Stimulated activated CD4-positive, alpha-beta T cell treated with anti-CD3 and anti-CD28 coated beads, Interleukin-1b, Interleukin-23, amount 100 ng/mL, for 4 hours (primary cell): ENCODE measurements at places on chromosomes 1 and 21.

DNA sequence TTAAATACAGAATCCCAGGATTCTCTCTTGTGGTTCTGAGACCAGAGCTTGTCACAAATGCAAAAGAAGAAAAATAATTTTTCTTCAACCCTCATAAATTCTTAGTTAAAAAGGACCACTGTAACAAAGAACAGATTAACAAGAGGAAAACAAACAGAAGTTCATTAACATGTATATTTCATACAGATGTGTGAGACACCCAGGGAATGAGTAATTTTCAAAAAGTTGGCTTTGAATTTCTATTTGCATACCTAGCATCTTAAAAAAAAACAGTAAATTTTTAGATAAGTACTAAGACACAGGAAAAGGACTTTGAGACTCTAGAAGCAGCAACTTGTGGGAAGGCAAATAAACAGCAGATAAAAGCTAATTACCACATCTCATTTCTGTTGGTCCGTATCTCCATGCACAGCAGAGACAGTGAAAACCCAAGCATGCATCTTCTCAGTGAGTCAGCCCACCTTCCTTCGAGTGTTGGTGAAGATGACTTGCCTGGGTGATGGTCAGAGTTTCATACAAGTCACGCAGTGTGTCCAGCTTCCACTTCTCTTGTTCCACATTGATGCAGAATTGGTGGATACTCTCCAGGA is 399.9 kb upstream of the ADAMTS5 start:
- no peak for DNase-seq

- DNase-seq = no peak
Observed at GRCh38 chr1:21955058-21955457, 17.9 kb upstream of the HSPG2 start.

- no peak for DNase-seq
Observed at GRCh38 chr1:117541003-117541402, 64.8 kb upstream of the TENT5C start.

- DNase-seq = no peak
Observed at GRCh38 chr1:2299131-2299627, 71.1 kb downstream of the SKI start.

DNA sequence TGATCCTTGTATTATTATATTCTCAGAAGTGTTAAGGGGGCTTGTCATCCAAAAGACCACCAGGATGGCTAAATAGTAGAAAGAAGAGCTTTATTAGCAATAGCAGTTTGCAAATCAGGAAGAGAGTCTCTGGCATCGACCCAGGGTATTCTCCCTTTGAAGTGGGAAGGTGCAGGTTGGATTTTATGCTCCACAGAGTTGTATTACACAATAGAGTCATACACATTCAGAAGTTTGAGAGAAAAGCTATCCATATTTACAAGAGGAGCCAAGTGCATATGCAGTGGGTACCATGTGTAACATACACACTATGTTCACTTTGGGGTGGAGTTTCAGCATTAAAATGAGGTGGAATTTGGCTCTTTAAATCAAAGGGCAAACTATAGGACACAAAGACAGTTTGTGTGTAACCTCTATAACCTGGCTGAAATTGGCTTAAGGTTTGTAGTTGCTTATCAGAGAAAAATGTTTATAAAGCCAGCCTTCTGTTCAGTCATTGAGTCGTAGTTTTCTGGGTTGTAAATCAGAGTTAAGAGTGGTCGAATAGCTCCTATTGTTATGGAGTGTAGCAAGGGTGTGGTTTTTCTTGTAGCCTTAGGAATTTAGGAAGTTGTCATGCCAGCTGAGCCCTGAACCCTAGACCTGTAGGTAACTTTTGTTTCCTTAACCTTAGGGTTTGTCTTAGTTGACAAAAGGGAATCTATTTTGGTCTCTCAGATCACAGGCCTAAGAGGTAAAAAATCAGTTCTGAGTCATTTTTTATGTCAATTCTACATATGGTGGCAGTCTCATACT is 125.3 kb downstream of the DNM3 start:
- DNase-seq = no peak

DNA sequence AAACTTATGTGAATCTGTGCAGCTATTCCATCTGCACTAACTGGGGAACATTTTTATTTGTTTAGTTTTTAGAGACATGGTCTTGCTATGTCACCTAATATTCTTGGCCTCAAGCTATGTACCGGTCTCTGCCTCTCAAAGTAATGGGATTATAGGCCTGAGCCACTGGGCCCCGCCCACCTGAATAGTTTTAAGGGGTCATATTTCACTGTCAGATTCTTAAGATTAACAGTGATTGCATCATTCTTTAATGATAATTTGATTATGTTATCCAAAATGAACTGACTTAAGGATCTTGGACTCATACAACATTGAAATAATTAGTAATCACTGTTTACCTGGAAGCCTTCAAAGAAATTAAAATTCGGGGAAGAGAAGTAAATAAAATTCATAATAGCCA is 12.6 kb upstream of the KLF18 start:
- no peak for DNase-seq

GRCh38 chr1:34167389-34167788 is 2.4 kb upstream of the CSMD2 start:
- DNase-seq = no peak

DNA sequence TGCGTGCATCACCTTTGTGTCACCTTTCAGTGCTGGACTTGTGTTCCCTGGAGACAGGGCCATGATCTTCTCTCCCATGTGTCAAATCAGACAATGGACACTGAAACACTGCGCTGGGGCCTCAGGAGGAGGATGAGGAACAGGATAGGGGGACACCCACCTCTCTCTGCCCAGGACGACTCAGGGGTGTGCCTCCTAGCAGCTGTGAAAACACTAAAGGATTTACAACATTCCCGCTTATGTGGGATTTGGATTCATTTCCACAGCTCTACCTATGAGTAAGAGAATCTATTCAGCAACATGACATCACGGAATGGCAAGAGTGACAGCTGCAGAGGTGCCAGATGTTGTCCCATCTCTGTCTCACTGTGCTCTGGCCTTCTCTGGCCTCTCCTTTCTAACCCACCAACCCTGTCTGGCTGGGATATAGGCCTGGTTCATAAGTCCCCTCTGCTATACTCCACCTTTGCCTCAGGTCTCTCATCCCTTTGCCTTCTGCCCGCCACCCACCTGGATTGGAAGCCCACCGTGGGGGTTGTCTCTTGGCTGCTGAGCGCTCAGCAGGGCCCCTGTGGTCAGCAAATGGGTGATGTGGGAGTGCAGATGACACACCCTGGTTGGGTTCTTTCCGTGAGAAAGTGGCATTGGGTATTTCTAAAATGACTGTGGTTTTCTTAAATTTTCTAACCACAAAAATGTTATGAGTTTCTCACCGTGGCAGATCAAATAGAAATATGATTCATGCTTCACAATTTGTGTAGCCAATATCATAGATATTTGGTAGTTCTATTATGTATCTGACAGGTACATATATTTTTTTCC is 47.1 kb upstream of the TLR5 start:
- peak; percentile 32 for DNase-seq

DNA sequence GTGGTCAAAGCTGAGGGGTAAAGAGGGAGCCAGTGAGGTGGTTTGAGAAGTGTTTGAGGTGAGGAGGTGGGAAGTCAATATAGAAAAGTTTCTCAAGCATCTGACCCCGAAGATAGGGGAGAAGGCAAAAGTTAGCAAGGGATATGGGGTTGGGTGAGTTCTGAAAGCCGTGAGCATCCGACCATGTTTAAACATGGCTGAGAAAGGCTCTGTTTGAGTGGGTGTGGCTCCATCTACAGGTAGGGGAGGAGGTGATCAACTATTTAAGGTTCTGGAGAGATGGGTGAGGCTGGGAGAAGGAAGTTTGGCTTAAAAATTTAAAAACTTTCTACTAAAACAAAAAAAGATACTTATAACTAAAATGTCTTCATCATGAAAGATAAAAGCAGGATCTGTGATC is 273.8 kb downstream of the KCNJ6 start:
- peak; percentile 7 for DNase-seq

- no peak for DNase-seq
Observed at GRCh38 chr1:167373398-167373797, 144.9 kb downstream of the CD247 start.

DNA sequence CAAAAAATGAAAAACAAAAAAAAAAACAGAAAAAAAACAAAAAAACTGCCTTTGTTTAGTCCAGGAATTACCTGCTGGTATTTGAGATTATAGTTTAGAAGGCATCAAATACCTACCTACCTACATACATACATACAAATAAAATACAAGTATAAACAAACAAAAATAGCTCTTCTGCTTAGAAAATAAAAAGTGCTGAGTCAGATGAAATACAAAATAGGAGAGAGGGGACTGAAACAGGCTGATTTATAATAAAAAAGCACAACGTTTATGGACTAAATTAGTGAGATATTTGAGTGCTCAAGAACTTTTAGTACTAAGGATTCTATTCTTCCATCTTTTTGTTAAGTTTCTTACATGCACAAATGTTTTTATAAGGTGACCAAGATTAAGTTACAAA is 980.8 kb downstream of the PLA2G4A start:
- DNase-seq = no peak

- DNase-seq = no peak
Observed at GRCh38 chr1:145991735-145992412, 4.5 kb downstream of the TXNIP start.

GRCh38 chr1:246318622-246319021 is 188.5 kb downstream of the SMYD3 start:
- DNase-seq = no peak

GRCh38 chr1:59446257-59446901 is 149.5 kb downstream of the FGGY start:
- DNase-seq = no peak

GRCh38 chr1:167797015-167797414 is 75.2 kb downstream of the MPZL1 start:
- DNase-seq = no peak

GRCh38 chr1:163706915-163707314 is 385.2 kb downstream of the NUF2 start:
- no peak for DNase-seq

- no peak for DNase-seq
Observed at GRCh38 chr1:57839067-57839466, 415.2 kb upstream of the DAB1 start.

DNA sequence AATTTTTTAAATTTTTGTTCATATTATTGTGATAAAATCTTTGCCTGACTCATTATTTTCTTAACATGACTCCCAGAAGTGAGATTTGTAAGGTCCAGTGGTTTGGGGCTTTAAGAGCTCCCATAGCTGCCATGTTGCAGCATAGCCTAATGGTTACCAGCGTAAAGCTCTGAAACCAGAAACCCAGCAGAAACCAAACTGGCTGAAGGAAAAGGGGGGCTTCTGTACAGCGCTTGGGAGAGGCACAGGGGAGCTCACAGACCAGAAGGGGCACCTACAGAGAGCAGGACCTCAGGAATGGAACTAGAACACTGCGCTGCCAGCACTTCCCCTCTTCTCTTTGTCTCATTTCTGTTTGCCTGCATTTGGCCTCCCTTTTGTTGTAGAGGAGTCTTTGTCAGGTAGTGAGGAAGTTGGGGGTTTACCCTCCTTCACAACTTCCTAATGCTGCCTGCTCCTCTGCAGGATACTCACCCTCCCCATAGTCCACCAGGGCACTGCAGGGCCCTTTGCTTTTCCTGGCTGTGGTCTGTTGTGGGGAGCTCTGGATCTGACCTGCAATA is 2.6 kb upstream of the PYCR2 start:
- no peak for DNase-seq

DNA sequence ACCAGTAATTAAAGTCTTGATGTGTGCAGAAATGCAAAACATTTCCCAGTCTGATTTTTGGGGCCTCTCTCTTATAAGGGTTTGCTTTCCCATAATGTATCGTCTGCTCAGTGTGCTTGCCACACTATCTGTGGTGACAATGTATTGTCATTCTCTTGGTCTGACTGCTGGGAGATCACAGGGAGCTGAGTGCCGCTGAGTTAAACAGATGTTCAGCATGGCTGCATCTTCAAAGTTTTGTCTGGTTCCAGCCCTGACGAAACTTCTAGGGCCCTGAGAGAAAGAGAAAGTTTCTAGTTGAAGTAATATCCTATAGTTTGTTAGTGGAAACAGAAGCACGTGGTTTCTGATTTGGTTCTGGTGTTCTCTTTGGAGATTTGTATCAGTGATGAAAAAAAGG is 42.6 kb downstream of the DNM3 start:
- DNase-seq = no peak

GRCh38 chr1:110749960-110750359 is 75.2 kb upstream of the KCNA3 start:
- no peak for DNase-seq

DNA sequence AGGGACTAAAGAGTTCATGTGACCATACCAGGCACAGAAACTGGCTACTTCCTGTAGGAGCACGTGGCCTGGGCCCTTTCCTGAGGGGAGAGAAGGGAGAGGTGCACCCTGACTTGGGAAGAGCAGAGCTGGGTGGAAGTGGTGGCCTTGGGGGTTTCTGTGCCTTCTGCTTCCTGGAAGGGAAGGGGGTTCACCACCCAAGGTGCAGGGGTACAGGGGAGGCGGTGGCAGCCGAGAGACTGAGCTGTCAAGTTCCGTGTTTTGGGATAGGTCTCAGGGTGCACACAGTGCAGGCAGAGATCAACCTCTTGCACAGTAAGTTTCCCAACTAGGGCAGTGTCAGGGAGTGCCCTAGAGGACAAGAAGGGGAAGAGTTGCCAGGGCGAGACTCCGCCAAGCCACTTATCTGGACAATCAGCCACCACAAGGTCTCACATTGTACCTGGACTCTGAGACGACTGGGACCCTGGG is 10.1 kb downstream of the HECTD3 start:
- no peak for DNase-seq

GRCh38 chr1:67960766-67961165 is 89.7 kb downstream of the DIRAS3 start:
- DNase-seq = no peak

- no peak for DNase-seq
Observed at GRCh38 chr1:101154547-101154946, 82.3 kb upstream of the S1PR1 start.

DNA sequence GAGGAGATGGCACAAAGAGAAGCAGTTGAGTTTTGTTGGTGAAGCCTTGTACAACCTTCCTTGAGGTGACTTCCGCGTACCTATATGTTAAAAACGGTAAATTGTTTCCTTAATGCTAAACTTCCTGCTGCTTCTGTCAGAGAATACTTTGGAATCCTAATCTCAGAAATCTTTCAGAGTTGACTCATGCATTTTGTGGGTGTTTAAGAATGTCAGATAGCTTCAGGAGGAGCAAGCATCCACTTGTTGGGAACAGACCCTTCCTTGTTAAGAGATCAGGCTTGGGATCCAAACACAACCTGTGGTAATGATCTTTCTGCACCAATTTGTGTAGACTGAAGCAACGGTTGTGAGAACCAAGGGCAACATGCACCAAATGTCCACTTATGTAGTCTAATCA is 29.5 kb downstream of the AK4 start:
- DNase-seq = no peak

GRCh38 chr1:43267291-43267805 is 2.4 kb upstream of the TMEM125 start:
- no peak for DNase-seq

DNA sequence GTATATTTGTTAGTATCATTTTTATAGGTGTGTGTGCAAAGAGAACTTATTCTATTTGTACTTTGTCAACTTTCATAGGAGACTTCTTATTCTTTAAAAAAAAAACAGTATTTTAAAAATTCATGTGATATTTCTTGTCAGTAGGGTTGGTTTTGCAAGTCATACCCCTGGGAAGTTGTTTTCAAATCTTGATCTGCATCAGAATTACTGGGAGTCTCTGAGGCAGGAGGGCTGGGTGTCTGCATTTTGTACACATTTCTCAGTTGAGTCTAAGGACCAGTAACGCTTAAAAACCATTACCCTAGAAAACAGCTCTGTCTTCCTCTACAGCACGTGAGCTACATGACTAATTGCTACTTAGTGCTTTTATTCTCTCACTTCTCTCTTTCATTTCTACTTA is 76.0 kb upstream of the CTTNBP2NL start:
- DNase-seq = no peak
